Psoas muscle (tissue), 8 donors: ENCODE measurements at places on chromosomes 16 and 17. TPM values are rescaled to one million over a fixed set of nuclear protein-coding genes. Genes with fewer than 3 reads are reported as not detected.
A peak's percentile ranks its signal among the peaks of the same experiment; 100 is the strongest.

The C17orf58 gene
- total RNA-seq: 3.1 TPM

GRCh38 chr17:68324114-68324513 lies 32.8 kb downstream of the ARSG start:
- DNase-seq: peak; percentile 76
- no peak overlapping the region for H3K4me3 ChIP-seq
- H3K4me1 ChIP-seq: peaks cover 35% of the 10 kb centered on the region
- peak overlapping the region; percentile 99 for H3K27ac ChIP-seq
- H3K27me3 ChIP-seq: no peaks in the 10 kb centered on the region

The SSTR5 gene
- not detected for total RNA-seq

The BLTP2 gene
- total RNA-seq: 69.0 TPM

The FAM171A2 gene
- total RNA-seq: 0.22 TPM

The CIAO3 gene
- 24.3 TPM for total RNA-seq

GRCh38 chr16:29802416-29802935 lies 3.9 kb upstream of the MAZ start:
- H3K27me3 ChIP-seq: no peaks in the 10 kb centered on the region
- H3K36me3 ChIP-seq: peaks cover 25% of the 10 kb centered on the region
- DNase-seq: no peak
- H3K4me3 ChIP-seq: no peak overlapping the region

The USH1G gene
- total RNA-seq: not detected

The BRCA1 gene
- 6.1 TPM for total RNA-seq

The PSMD12 gene
- total RNA-seq: 100 TPM

The SIRT7 gene
- total RNA-seq: 10.2 TPM

DNA sequence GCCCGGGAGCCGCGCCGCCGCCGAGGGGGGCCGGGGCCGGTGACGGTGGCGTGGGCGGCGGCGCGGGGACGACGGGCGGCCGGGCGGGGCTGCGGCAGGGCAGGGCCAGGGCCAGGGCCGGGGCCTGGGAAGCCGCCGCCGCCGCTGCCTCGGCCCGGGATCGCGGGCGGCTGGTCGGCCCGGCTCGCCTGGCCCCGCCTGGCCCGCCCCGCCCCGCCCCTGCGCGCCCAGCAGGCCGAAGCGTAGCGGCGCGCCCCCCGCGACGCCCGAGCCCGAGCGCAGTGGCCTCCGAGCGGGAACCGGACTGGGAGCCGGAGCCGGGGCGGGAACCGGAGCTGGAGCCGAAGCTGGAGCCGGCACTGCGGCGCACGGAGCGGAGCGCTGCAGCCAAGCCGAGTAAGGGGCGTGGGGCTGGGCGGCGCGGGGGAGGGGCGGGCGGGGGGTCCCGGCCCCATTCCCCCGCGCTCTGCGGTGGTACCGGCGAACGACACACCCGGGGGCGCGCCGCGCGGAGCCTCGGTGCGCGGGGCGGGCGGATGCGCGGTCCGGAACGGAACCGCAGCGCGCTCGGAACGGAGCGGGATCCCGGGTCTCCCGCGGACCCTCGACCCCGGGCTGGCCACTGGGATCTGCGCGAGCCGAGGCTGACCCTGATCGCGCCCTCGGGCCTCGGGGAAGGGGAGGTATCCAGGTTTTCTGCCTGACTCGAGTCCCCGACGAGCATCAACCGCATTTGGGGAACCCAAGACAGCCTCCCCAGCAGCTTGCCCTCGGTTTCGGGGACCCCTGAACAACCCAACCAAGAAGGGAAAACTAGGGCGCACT lies at the start of gene BEAN1:
Gene BEAN1, plus strand, starts transcription at position 260 of the 825 bp plus-strand sequence. CDS start 10,382 bp downstream, outside the sequence.
- no peaks in the 10 kb centered on the region for H3K36me3 ChIP-seq
- peaks cover 60% of the 10 kb centered on the region for H3K27me3 ChIP-seq
- peaks cover 8% of the 10 kb centered on the region for H3K4me1 ChIP-seq
- H3K4me3 ChIP-seq: peak within 1 kb of the TSS; percentile 62
- H3K27ac ChIP-seq: no peak within 1 kb of the TSS

DNA sequence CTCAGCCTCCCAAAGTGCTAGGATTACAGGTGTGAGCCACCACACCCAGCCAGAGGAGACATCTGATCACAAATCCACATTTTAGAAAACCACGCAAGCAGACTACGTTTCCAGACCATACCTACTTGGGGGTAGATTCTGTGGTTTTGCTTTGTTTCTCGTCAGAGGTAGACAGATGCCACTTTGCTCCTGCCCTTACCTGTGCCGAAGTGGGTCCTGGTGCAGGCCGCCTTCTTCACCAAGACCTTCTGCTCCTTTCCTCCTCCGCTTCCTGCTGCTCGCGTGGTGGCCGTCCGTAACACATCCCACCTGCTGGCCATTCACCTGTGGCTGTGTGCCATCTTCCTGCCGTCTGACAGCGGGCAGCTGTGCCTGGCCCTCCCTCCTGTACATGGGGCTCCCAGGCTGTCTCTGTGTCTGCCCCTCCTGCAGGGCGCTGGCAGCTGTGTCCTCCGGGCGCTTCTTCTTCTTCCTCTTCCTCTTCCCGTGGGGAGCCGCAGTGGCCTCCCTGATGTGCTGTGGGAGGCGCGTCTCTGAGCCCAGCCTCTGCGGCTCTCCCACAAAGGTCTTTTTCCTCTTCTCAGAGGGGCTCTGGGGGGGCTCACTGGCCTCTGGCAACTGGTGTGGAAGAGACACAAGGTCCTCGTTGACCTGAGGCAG lies 21.2 kb upstream of the CYTH1 start:
- H3K4me1 ChIP-seq: peaks cover 13% of the 10 kb centered on the region
- H3K27me3 ChIP-seq: no peaks in the 10 kb centered on the region
- peaks cover 79% of the 10 kb centered on the region for H3K36me3 ChIP-seq
- H3K4me3 ChIP-seq: peak overlapping the region; percentile 34

DNA sequence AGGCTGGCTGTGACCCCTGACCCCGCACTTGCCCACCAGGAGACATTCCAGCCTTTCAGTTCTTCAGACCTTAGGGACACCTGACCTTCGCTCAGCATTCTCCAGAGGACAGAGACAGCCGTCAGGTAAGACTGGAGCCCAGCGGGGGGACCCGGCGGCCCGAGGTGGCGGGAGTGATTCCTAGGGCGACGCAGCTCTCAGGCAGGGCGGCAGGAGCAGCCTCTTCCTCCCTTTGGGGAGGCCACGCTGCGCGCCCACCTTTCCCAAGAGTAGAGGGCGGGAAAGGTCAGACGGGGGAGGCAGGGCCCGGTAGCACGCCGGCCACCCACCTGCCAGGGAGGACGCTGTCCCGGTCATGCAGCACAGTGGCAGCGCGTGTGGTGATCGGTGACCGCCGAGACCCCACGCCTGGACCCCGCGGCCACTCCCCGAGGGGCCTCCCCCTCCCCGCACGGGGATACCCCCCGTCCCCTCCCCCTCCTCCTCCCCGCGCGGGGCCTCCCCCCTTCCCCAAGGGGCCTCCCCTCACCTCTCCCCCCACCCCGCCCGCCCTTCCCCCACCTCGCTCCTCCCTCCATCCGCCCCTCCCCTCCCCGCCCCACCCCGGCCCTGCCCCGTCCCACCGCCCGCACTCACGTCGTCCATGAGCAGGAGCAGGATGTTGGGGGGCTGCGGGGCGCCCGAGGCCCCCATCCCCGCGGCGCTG lies 472 bp downstream of the GALNS start:
- peak; percentile 73 for DNase-seq
- no peaks in the 10 kb centered on the region for H3K27me3 ChIP-seq
- peaks cover 28% of the 10 kb centered on the region for H3K36me3 ChIP-seq
- peak overlapping the region; percentile 84 for H3K27ac ChIP-seq
- H3K4me3 ChIP-seq: peak overlapping the region; percentile 93

GRCh38 chr16:25855063-25855462 lies 163.3 kb downstream of the HS3ST4 start:
- H3K27ac ChIP-seq: no peak overlapping the region
- H3K4me1 ChIP-seq: no peaks in the 10 kb centered on the region
- no peaks in the 10 kb centered on the region for H3K27me3 ChIP-seq
- DNase-seq: no peak

GRCh38 chr17:5424909-5425308 lies 4.9 kb downstream of the RPAIN start:
- DNase-seq: no peak
- peaks cover 88% of the 10 kb centered on the region for H3K36me3 ChIP-seq
- H3K27me3 ChIP-seq: no peaks in the 10 kb centered on the region
- H3K4me1 ChIP-seq: peaks cover 7% of the 10 kb centered on the region
- no peak overlapping the region for H3K27ac ChIP-seq

GRCh38 chr17:34579979-34580684 lies 750 bp downstream of the TMEM132E start:
- peaks cover 100% of the 10 kb centered on the region for H3K27me3 ChIP-seq
- H3K27ac ChIP-seq: no peak overlapping the region
- H3K4me3 ChIP-seq: peak overlapping the region; percentile 72
- H3K36me3 ChIP-seq: no peaks in the 10 kb centered on the region
- H3K4me1 ChIP-seq: peaks cover 28% of the 10 kb centered on the region
- no peak for DNase-seq

DNA sequence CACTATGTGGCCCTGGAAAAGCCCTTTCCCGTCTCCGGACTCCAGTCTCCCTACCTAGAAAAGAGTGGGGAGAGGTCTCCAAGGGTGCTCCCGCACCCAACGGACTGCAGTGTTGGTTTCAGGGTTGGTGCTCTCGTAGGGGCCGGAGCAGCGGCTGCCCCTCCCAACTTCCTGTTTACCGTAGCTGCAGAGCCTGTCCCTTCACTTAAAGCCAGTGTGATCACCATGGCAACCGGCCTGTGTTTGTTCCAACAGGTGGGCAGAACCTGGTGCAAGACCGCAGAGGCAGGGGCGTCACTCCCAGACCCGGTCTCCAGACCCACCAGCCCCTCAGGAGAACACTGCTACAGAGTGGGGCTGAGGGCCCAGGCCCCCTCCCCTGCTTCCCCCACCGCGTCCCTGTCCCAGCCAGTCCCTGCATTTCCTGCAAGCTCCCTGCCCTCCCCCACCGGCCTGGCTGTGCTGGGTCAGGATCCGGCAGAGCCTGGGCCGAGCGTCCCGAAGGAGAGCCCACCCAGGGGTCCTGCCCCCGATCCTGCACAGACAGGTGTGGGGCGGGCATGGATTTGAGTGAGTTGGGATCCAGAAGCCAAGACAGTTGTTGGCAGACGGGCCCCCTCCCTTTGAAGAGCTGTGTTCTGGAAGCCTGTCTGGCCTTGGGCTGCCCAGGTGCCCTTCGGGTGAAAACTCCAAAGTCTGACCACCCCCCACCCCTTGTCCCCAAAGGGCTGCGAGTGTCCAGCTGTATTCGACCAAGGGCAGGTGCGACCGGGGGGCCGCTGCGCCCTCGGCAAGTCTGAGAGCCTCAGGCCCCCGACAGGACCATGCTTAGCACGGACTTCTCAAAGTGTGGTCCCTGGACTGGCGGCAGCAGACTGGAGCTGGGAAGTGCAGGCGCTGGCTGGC lies 1.5 kb upstream of the BAIAP3 start:
- no peak overlapping the region for H3K27ac ChIP-seq
- H3K27me3 ChIP-seq: peaks cover 30% of the 10 kb centered on the region
- peak; percentile 80 for DNase-seq
- no peaks in the 10 kb centered on the region for H3K4me1 ChIP-seq

DNA sequence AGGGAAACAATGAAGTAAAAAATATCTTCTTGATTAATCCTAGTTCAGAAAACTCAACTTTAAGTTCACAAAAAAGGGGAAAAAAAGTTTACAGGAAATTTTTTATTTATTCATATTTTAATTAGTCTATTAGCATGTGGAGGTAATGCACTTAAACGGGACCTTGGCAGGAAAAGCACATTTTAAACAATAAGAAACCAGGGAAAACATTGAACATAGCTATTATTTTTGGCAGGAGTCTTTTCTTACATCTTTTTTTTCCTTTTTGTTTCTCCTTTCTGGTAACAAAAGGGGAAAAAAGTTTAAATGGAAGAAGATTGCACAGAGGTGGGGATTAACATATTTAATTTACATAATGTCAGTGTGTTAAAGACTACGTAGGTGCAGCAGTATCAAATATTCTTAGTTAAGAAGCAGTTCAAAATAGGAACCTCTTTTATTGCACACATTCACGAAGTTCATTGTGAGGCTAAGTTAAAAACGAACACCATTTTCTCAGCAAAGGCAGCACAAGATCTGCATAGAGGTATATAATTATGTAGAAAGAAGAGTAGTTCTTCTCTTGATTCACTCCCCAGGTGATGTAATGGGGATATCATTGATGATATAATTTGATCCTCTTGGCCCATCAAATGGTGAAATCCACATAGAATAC lies 940.5 kb downstream of the CDH11 start:
- no peaks in the 10 kb centered on the region for H3K36me3 ChIP-seq
- DNase-seq: no peak
- H3K4me3 ChIP-seq: no peak overlapping the region
- H3K27ac ChIP-seq: no peak overlapping the region
- no peaks in the 10 kb centered on the region for H3K4me1 ChIP-seq

- no peak for DNase-seq
- H3K36me3 ChIP-seq: no peaks in the 10 kb centered on the region
- H3K27me3 ChIP-seq: no peaks in the 10 kb centered on the region
- H3K27ac ChIP-seq: no peak overlapping the region
- no peaks in the 10 kb centered on the region for H3K4me1 ChIP-seq
These were observed 8.4 kb upstream of the PIEZO1 start for GRCh38 chr16:88793251-88793954.

GRCh38 chr17:21253646-21254441 lies 634 bp upstream of the NATD1 start:
- no peaks in the 10 kb centered on the region for H3K36me3 ChIP-seq

DNA sequence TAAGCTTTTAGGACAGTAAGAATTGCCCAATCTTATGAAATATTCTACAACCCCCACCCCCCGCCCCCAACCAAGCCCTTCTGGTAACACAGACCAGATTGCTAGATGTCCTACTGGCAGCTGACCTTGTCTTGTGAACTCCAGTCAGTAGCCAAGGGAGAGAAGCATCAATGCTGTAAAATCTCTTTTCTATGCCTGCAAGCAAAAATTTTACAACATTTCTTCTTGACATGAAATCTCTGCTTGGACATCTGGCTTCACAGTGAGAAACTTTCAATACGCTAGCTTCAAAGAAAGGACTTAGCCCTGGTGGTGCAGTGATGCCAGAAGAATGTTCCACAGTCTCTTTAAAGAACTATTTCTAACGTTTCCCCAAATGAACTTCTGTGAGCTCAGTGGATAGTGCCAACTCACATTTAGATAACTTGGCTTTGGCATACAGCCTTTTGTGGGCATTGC lies 169.3 kb upstream of the AXIN2 start:
- no peaks in the 10 kb centered on the region for H3K4me1 ChIP-seq
- no peaks in the 10 kb centered on the region for H3K27me3 ChIP-seq
- no peak overlapping the region for H3K27ac ChIP-seq
- no peaks in the 10 kb centered on the region for H3K36me3 ChIP-seq
- H3K4me3 ChIP-seq: no peak overlapping the region
- peak; percentile 17 for DNase-seq

GRCh38 chr17:80969674-80970043 lies 22.0 kb upstream of the CHMP6 start:
- no peak overlapping the region for H3K4me3 ChIP-seq
- no peak for DNase-seq

GRCh38 chr16:88381820-88382451 lies 823 bp upstream of the ZNF469 start:
- no peak overlapping the region for H3K4me3 ChIP-seq
- DNase-seq: peak; percentile 11
- H3K27me3 ChIP-seq: no peaks in the 10 kb centered on the region
- peaks cover 5% of the 10 kb centered on the region for H3K4me1 ChIP-seq
- no peaks in the 10 kb centered on the region for H3K36me3 ChIP-seq

GRCh38 chr16:68528686-68529379 lies 10.3 kb upstream of the ZFP90 start:
- H3K4me1 ChIP-seq: peaks cover 10% of the 10 kb centered on the region
- peak; percentile 86 for DNase-seq
- no peaks in the 10 kb centered on the region for H3K36me3 ChIP-seq
- H3K27ac ChIP-seq: no peak overlapping the region
- H3K4me3 ChIP-seq: peak overlapping the region; percentile 47

GRCh38 chr16:1548233-1548632 lies 14.8 kb downstream of the TMEM204 start:
- no peaks in the 10 kb centered on the region for H3K36me3 ChIP-seq
- H3K4me1 ChIP-seq: peaks cover 41% of the 10 kb centered on the region
- no peak for DNase-seq
- H3K27ac ChIP-seq: peak overlapping the region; percentile 56
- no peaks in the 10 kb centered on the region for H3K27me3 ChIP-seq
